Activated T-helper 9 cell treated with anti-CD3 and anti-CD28 coated beads, Interleukin-2, amount 50 U/mL, for 16 hours (primary cell): ENCODE measurements at places on chromosomes 16 and 17.
A peak's percentile ranks its signal among the peaks of the same experiment; 100 is the strongest.

GRCh38 chr16:4293822-4294457, 21.1 kb upstream of the TFAP4 start:
- no peak for DNase-seq

DNA sequence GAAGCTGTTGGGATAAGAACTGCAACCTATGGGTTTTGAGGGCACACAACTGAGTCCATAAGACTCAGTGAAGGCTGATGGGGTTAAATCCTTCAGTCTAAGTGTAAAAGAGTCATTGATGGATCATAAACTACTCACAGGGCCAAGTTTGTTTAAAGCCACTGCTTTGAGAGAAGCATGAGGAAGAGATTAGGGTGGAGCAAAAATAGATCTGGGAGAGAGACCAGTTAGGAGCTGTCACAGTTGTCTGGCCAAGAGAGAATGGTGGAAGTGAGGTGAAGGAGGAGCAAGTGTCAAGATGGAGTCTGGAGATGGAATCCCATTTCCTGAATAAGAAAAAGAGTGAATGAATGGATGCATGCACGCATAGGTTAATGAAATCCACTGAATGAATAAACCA, 379.1 kb upstream of the CDH11 start:
- no peak for DNase-seq

GRCh38 chr16:56298116-56298515, 106.8 kb downstream of the GNAO1 start:
- DNase-seq: no peak

- DNase-seq: no peak
These were observed 1.6 kb downstream of the SIRT7 start for GRCh38 chr17:81916234-81917001.

DNA sequence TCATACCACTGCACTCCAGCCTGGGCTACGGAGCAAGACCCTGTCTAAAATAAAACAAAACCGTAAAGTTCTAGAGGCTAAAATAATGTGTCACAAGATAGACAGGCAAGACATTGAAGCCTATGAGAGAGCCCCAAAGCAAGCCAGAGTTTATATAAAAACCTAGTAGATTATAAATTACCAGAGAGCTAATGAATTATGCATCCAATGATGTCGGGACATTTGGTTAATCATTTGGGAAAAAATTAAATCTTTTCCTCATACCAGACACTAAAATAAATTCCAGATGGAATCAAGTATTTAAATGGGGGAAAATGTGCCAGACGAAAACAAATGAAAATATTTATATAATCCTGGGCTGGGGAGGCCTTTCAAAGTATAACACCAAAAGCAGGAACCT, 24.2 kb downstream of the CCDC40 start:
- DNase-seq: no peak

DNA sequence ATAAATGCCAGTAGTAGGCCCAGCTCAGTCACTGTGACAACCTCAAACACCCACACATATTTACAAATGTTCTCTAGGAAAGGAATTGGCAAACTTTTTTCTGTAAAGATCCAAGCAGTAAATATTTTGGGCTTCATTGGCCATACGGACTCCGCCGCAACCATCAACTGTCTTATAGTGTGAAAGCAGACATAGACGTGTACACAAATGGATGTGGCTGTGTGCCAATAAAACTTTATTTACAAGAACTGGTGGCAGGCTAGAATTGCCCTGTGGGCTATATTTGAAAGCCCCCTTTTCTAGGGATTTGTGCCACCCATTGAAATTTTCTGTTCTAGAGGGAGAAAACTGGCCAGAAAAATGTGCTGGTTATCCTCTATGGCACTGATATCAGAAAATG, 683.8 kb upstream of the EEF2KMT start:
- no peak for DNase-seq

- DNase-seq: no peak
These were observed 2.4 kb upstream of the APRT start for GRCh38 chr16:88814144-88814502.

DNA sequence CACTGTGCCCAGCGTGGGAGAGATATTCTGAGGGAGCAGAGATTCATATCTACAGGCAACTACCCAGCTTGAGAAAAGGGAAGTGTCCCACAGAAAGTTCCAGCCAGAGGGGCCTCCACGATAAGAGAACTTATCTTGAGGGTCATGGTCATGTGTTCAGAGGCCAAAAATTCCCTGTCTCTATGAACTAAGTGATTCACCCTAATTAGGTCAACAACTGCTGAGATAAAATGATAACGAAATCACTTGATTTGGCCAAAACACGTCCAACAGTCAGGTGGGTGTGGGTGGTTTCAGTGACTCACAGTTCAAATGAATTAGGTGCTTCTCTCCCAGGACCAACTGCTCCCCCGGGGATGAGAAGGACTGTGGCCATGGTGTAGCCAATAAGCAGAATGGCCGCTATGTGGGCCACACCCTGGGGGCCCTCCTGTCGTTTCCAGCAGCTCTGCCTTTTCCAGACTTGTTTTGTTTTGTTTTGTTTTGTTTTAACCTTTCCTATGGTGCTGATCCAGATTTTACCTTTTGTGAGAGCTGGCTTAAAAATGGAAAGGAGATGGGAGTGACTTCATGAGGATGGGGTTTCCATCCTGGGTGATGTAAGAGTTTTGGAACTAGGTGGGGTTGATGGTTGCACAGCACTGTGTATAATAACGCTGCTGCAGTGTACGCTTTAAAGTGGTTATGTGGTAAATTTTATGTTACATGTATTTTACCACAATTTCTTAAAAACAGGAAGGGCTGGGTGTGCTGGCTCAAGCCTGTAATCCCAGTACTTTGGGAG, 8.7 kb downstream of the DNAI2 start:
- peak; percentile 54 for DNase-seq

DNA sequence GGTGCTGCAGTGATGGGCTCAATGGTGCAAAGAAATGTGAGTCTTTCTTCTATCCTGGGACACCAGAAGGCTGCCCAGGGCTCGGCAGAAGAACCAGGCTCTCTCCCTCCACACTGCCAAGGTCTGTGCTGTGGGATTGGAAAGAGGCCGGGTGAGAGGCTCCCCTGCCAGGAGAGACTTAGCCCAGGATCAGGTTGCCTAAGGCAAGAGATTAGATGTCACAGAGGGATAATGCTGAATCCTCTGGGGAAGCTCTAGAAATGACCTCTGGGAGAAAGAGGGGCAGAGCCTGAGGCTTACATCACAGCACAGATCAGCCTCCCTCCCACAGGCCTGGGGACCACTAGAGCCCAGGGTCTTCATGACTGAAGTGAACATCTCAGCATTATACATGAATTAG, 5.7 kb upstream of the DOC2B start:
- DNase-seq: no peak

- DNase-seq: no peak
These were observed 43.5 kb downstream of the JPH3 start for GRCh38 chr16:87645802-87646201.

GRCh38 chr16:88736088-88736487, 29.8 kb downstream of the CTU2 start:
- no peak for DNase-seq

- no peak for DNase-seq
These were observed 565.2 kb downstream of the CDH8 start for GRCh38 chr16:61471023-61471422.

DNA sequence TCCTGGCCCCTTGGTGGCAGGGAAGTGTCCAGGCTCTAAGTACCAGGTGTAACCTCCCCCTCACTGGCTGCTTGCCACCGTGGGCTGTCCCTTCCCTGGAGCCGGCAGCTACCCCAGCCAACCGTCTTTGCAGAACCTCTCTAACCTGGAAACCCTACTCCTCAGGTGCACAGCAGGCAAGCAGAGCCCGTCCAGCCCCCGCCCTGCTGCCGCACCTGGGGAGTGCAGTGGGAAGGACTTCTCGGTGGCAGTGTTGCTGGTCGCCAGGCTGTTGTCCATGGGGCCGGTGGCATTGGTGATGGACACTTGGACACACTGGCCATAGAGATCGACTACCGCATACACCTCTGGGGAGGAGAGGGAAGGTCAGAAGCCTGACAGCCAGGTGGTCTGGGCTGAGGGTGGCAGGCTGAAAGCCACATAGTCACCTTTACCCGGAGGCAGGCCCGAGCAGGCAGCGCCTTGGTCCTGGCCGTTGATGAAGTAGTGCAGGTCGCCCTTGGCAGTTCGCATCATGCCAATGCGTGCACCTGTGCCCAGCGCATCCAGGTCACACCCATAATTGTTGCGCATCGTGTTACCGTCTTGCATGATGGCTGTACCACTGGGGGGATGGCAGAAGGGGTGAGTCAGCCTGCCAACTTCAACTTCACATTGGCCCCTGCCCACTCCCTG, 6.5 kb downstream of the NEURL4 start:
- no peak for DNase-seq

- DNase-seq: no peak
These were observed 12.1 kb upstream of the DBNDD1 start for GRCh38 chr16:90031186-90031930.

- no peak for DNase-seq
These were observed 14.2 kb upstream of the SEC14L1 start for GRCh38 chr17:77126519-77126918.

- no peak for DNase-seq
These were observed 12.0 kb downstream of the CBFB start for GRCh38 chr16:67040906-67041305.
